Colonic mucosa (tissue), 4 donors: ENCODE measurements at places on chromosomes 12 and 14.

DNA sequence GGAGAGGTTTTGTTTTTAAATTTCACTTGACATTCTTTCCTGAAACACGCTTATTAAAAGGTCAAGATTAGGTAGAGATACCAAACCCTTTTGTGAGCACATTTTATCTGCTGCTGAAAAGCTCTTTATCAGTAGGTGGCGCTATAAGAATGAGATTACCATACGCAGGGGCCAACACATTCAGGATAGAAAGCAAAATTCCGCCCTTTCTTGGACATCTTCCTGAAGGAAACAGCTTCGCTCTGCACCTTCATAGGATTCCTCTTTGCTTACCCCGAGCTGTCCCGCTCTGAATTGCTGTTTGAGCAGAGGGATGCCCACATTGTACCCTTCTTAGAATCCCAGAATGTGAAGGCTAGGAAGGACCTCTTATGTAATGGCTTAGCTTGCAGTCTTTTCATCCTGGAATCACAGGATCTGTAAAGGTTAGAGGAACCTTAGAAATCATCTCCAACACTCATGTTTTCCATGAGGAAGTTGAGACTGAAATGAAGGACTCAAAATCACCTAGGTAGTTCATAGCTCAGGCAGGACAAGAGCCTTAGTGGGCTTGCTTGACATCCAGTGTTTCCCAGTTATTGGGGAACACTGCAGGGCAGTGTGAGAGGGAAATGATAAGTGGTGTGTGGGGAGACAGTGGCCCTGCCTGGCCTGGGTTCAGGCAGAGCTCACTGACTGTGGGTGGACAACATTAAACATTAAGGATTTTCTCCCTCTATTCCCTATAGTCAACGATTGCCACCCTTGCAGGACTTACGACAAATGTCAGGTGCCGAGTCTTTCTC, 38.7 kb upstream of the CRY1 start:
- DNase-seq: peak; percentile 21

DNA sequence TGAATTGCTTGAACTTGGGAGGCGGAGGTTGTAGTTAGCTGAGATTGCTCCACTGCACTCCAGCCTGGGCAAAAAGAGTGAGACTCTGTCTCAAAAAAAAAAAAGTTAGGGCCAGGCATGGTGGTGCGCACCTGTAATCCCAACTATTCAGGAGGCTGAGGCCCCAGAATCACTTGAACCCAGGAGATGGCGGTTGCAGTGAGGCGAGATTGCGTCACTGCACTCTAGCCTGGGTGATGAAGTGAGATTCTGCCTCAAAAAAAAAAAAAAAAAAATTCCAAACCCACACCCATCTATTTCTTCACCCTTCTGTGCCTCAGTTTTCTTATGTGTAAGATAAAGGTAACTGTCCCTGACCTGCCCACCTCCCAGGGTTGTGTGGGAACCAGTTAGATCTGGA, 11.0 kb upstream of the MLXIP start:
- no peak for DNase-seq

DNA sequence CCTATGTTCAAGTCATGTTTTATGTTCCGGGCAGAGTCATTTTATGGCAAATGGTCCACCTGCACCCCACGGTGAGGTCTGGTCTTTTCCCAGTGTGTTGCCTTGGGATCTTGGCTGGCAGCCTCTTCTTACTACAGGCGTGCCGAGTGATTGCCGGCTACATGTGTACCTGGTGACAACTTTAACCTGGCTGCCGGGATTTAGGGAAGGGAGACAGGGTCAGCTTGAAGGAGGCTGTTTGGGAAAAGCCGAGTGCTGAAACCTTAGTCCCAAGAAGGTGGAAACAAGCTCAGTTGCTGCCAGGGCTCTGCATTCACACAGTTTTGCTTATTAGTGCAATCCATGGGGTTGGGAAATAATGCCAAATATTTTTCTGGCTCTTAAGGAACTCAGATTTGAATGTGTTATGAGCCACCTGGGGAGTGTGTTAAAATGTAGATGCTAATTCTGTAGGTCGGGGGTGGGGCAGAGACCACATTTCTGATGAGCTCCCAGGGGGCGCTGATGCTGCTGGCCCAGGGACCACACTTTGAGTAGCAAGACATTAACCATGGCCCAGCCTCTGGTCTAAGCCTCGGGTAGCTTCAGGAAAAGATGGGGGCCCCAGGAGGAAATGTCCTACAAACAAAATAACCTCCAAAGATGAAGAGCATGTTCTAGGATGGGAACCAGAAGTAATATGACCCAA, 179.6 kb downstream of the TBX5 start:
- no peak for DNase-seq

GRCh38 chr12:105864901-105865300, 273.9 kb downstream of the NUAK1 start:
- DNase-seq: no peak

DNA sequence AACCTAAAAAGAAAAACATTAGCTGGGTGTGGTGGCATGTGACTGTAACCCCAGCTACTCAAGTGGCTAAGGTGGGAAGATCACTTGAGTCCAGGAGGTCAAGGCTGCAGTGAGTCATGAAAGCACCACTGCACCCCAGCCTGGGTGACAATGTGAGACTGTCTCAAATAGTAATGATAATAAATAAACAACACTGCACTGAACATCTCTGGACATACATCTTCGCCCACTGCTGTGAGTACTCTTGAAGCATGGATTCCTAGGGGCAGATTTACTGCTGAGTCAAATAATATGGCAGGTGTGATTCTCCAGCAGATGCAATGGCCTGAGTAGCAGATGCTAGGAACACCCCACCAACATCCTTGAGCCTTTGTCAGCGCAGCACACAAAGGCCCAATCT, 23.6 kb downstream of the ABCB9 start:
- no peak for DNase-seq

DNA sequence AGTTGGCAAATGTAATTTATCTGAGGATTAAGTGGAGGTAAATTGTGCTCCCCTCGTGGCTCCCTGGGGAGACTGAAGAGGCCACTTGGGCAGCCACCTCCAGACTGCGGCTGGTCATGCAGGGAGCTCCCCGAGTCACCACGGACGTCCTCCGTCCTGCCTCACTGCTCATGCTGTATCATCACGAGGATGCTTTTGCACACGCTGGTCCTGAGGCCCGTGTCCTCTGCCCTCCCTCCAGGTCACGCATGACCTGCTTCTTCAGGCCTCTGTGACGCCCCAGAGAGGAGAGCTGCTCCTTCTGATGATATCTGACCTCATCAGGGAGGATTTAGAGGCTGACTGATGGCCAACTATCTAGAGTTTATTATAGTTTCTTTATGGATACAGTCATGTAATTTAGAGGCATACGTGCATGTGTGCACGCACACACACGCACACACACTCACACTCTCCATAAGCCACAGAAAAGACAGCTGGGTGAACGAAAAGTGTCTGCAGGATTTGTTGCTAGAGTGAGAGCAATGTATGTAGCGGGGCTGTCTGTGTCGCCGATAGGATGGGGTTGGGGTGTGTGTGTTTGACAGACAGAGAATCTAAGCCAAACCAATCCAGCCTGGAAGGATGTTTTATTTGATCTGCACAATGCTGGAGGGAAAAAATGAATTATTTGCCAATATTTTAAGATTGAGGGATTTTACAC, 160.0 kb downstream of the ADGRD1 start:
- no peak for DNase-seq

GRCh38 chr12:79407671-79408622, 282.8 kb downstream of the PAWR start:
- peak; percentile 78 for DNase-seq

DNA sequence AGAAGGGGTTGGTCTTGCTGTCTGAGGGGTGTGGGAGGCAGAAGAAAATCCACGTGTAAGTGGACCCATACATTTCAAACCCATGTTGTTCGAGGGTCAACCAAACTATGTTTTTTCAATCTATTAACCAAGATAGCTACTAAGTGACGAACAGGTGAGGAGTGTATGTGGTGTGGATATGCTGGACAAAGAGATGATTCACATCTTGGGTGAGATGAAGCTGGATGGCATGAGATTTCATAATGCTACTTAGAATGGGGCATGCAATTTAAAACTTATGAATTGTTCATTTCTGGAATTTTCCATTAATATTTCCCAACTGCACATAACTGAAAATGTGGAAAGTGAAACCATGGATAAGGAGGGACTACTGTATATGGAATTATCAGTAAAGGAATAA, 17.9 kb upstream of the KTN1 start:
- DNase-seq: no peak

- no peak for DNase-seq
Observed at GRCh38 chr12:111975161-111975931, 37.6 kb downstream of the TMEM116 start.

- peak; percentile 88 for DNase-seq
Observed at GRCh38 chr14:20681348-20682126, 2.8 kb upstream of the RNASE4 start.

- DNase-seq: no peak
Observed at GRCh38 chr12:107080299-107080698, 13.1 kb downstream of the CRY1 start.

DNA sequence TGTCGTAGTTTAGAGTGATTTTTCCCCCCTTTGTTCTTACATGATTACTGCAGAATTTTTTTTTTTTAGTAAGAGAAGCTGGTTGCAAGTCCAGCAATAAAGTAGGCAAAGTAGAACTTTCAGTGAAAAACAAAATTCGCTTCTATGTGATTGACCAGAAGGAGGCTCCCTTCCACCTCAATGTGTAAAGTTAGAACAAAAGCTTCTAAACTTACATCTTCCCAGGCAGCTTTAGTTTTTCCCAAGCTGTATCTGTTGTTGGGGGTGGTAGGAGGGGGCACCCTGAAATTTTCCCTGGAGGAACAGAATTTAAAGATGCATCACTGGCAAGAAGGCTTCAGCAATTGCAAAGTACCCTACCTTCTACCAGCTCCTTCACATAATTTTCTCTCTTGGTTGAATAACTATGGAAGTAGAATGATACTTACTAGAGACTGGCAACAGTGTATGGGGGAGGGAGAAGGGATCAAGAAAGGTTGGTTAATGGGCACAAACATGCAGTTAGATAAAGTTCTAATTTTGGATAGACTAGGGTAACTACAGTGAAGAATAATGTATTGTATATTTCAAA, 87.3 kb upstream of the E2F7 start:
- DNase-seq: no peak

GRCh38 chr12:76706101-76706500, 57.8 kb upstream of the ZDHHC17 start:
- no peak for DNase-seq

- DNase-seq: no peak
Observed at GRCh38 chr14:44530475-44530874, 23.4 kb upstream of the FSCB start.

GRCh38 chr12:51533799-51534198, 57.2 kb upstream of the SCN8A start:
- DNase-seq: no peak

DNA sequence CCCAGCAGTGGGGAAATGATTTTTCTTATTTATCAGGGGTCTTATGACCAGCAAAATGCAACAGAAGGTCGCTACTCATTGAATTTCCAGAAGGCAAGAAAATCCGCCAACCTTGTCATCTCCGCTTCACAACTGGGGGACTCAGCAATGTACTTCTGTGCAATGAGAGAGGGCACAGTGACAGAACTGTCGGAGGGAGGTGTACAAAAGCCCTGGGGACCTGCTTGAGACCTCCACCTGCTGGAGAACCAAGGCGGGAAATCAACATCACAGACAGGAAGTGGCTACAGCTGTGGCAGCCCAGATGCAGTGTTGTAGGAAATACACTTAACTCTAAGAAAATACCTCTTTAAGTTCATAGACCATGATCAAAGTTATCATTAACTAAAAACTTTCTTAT, 250.9 kb upstream of the OR4E1 start:
- DNase-seq: no peak

GRCh38 chr12:105993766-105994555, 144.8 kb downstream of the NUAK1 start:
- DNase-seq: no peak

- peak; percentile 17 for DNase-seq
Observed at GRCh38 chr12:99911081-99911480, 73.7 kb downstream of the ANKS1B start.

- DNase-seq: peak; percentile 56
Observed at GRCh38 chr12:111643427-111643826, 42.3 kb downstream of the BRAP start.

- no peak for DNase-seq
Observed at GRCh38 chr14:101881426-101881825, 82.9 kb upstream of the DYNC1H1 start.

DNA sequence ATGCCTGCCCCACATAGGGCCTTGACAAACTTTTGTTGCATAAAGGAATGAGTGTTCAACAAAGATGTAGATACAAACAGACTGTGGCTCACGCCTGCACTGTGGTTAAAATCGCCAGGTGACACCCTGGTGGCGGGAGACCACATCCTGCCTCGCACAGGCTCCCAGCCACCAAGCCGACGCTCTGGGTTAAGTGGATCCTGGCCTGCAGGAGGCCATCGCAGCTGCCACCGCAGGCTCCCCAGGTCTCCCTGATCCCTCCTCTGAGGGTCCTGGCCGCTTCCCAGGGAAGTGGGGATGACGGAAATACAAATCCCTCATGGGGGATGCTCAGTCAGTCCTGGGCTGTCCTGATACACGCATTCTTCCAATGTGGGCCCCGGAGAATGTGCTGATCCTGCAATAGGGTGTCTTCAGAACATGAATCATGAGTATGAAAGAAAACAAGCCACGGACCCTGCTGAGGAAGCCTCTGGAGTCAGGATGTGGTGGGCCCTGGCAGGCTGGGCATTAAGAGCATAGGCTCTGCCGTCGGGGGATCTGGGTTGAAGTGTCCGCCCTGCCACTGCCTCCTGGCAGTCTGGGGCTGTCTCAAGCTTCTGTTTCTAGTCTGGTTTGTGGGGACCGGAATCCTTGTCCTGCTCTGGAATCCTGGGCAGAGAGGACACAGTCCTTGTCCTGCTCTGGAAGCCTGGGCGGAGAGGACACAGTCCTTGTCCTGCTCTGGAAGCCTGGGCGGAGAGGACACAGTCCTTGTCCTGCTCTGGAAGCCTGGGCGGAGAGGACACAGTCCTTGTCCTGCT, 53.5 kb upstream of the BEGAIN start:
- no peak for DNase-seq

DNA sequence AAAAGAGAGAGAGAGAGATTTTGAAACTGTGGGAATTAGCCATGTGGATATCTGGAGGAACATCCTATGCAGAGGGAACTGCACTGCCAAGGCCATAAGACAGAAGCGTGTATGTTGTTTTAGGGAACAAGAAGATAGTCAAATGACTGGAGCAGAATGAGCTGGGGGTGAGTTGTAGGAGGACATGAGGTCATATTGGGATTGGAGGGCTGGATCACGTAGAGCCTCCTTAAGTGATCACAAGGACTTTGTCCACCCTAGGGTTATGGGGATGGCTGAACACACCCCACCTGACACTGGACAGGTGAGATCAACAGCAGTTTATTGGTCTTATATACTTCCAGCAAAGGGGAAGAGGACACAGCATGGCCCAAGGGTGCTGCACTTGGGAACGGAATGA, 8.2 kb upstream of the CGRRF1 start:
- DNase-seq: no peak
